ENCODE measurements at places on chromosomes 12 and 14.

DNA sequence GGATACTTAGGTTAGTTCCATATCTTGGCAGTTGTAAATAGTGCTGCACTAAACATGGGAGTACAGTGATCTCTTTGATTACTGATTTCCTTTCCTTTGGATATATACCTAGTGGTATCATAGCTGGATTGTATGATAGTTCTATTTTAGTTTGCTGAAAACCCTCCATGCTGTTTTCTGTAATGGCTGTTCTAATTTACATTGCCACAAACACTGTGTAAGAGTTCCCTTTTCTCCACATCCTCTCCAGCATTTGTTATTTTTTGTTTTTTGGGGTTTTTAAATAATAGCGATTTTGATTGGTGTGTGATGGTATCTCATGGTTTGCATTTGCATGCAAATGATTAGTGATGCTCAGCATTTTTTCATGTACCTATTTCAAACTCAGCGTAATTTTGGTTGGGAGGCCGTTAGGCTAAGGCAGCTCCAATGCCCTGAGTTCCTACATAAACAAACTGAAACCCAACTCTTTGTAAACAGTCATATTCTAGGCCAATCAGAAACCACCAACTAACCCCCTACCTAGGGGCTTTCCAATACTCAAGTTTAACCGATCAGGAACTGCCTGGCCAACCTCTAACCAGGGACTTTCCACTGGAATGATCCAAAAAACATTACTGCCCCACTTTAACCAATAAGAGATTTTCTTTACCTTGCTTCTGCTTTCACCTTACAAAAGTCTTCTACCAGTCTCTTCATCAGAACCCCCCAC, 171.6 kb downstream of the FBXL14 start:
- no peak for DNase-seq

DNA sequence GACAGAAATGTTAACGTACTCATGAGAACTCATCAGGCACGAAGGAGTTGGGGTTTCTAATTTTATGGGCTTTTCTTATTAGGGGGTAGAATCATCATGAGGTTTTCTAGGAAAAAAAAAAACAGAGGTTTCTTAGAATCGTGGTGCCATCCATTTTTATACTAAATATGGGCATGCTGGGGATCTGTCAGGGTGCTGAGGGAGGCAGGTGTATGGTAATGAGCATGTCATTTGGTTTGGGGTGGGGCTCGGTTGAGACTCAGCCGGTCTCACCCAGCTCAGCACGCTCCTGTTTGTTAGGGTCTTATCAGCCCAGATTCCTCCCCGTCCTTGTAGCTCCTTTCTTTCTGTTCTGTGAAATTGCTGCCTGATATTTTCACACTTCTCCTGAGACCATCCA, 98.2 kb downstream of the DICER1 start:
- no peak for DNase-seq

DNA sequence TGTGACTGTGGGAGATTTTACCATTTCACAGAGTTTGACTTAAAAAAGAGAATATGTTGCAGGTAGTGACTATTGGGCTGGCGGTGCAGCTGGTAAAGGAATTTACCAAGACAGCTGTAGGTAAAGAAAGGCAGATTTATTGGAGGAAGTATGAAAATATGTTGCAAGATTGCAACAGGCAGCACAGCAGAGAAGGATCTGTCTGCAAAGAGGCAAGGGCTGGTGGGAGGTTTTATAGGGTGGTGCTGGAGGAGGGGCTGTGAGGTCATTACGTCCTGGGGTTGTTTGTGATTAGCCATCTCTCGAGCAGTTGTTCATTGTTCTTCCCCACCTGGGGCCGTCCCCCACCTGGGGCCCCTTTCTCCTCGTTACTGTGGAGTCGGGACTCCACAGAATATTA, 62.1 kb downstream of the ACACB start:
- DNase-seq, result no peak

GRCh38 chr12:116263844-116264243, 13.6 kb downstream of the MED13L start:
- no peak for DNase-seq

DNA sequence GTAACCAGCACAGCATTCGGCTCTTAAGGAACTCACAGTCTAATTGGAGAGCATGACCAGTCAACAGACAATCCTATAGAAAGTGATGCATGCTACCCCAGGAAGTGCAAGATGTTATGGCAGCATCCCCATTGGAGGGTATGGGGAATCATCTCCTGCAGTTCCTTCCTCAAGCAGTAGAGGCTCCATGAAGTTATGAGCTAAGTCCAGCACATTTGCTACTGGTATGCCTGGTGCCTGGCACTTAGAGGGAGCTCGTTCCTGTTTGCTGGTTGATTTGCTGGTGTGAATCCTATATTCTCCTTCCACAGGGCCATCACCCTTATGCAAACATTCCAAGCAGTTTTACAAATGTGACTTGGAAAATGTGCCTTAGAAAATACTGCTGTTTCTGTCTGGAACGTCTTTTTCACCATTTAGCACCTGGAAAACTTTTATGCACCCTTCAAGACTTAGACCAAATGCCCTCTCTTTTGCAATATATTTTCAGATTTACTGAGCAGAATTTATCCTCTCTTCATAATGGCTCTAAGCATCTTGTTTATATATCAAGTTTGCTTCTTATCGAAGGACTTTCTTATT, 136.1 kb upstream of the WSCD2 start:
- DNase-seq, result no peak

DNA sequence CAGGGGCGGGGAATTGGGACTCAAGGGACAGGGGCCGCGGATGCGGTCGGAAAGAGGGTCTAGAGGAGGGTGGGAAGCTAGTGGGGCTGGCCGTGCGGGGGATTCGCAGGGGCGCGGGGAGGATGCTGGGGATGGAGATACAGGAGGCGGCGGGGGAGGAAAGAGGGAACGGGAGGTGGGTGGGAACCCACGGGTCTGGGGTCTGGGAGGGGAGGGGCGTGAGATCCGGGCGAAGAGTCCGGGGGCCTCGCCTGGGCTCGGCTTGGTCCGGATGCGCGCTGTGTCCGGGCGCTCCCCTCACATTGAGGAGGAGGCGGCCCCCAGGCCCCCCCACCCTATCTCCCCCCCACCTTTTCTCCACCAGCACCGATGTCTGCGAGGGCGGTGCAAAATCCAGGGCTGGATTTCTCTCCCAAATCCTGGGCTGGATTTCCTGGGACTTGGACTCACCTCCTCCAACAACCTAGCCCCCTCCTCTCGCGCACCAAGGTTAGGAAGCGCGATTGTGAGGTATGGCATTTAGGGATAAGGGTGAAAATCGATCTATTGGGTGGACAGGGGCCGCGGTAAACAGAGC, at the start of gene AGAP2:
Gene AGAP2 (minus strand): TSS at position 82 of the 577 bp plus-strand sequence. CDS start 496 bp downstream, outside the sequence.
- DNase-seq, result no peak

DNA sequence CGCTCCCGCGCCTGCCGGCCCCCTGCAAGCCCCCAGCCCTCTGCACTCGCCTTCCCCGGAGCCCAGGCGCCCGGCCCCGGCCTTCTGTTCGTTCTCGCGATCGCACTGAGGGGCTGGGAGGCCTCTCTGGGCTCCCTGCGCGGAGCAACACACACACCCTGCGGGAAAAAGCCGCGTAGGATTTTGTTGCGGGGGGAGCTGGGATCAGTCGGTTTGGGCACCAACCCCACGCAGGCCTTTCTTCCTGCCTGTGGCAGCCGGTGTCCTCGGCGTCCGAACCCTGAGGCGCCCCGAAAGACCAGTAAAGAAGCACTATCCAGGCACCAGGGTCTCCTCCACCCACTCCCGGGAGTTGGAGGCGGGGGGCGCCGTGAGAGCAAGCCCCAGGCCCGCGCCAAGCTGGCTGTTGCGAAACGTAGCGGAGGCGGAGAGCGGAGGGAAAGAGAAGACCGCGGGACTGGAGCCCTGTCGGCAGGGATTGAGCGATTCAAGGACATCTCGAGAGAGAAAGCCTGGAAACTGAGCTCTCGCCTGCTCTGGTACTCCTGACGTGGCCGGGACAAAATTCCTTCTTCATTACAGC, 1.9 kb upstream of the HOXC5 start:
- DNase-seq, result no peak

GRCh38 chr12:806200-806791, 53.9 kb downstream of the WNK1 start:
- DNase-seq, result no peak

DNA sequence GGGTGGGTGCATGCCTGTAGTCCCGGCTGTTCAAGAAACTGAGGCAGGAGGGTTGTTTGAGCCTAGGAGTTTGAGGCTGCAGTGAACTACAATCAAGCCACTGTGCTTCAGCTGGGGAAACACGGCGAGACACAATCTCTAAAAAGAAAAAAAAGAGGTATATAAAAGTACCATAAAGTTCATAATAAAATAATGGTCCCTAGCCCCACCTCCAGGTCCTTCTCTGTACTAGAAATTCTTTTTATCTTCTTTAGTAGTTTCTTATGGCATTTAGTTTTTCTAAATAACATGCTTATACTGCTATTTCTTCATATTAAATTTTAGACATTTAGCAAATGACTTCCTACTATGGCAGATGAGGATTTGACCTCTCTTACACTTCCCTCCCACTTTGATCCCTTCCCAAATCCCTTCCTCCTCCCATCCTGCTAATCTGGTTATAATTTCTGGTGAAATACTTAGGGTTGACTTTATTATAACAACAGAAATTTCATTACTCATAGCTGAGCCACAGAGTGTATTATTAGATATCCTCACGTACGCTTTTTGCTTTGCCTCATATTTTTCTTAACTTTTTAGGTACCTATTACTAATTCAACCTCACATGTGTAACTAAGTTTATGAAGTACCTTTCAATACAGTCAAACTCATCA, 94.7 kb downstream of the SLC41A2 start:
- no peak for DNase-seq

DNA sequence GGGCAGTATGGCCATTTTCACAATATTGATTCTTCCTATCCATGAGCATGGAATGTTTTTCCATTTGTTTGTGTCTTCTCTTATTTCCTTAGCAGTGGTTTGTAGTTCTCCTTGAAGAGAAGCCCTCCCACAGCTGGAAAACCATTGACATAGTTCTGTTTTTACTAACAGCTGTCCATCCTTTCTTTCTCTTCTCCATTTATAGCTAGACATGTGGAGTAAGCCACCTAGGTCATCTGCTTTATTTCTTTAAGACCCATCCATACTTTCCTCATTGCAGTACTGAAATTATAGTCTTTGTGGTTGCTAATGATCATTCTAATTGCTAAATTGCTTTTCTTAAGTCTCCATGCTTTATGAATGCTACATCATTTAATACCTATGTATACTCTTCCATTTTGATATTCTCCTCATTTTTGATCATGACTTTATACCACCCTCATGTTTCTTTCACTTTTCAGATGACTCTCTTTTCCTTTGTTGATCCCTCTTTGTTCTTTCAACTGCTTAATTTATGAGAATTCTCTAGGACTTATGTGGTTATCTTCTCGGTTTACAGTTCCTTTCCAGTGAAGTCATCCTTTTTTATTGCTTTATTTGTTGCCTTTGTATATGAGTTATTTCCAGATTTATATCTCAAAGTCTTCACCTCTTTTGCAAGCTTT, 114.2 kb downstream of the PCNX1 start:
- no peak for DNase-seq

- DNase-seq, result no peak
Measured at GRCh38 chr12:132530447-132530846, 40.5 kb downstream of the FBRSL1 start.

DNA sequence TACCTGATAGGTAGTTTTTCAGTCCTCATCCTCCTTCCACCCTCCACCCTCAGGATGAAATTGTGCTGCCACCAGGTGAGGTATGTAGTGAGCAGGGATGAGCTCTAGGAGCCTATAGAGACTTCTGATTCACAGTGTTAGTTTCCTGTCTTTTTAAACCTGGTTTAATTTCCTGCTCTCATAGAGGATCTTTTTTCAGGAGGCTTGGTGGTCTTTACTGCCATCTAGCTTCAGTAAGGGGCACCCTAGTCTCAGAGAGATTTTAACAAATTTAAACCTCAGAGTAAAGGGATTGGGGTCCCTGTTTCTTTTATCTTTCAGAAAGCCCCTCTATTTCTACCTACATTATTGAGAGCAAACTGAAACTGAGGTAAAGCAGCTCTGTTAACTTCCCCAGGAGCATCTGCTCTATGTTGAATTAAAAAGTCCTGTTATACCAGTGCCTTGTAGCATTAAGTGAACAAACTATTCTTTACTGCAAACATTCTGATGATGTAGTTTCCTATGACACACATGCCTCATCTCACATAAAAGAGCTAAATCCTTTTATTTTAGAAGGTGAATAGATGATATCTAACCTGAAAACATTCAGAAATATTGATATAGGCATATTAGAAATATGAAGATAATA, 172.2 kb upstream of the DDHD1 start:
- DNase-seq, result no peak

DNA sequence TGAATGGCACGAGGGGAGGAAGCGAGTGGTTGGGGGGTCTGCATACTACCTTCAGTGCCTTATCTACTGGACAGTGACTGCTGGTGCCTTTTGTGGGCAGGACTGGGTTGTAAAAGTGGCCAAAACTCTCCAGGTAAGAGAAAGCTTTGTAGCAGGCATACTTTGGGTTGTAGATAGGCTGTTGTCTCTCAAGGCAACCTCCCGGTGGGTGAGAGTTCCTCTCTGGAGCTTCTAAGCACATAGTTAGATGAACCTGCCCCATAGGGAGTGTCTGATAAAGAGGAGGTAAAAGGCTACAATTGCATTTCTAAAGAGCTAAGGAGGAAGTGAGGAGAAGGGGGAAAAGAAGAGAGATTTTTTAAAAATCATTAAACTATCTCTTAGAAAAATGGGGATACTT, 4.2 kb upstream of the DAD1 start:
- no peak for DNase-seq

DNA sequence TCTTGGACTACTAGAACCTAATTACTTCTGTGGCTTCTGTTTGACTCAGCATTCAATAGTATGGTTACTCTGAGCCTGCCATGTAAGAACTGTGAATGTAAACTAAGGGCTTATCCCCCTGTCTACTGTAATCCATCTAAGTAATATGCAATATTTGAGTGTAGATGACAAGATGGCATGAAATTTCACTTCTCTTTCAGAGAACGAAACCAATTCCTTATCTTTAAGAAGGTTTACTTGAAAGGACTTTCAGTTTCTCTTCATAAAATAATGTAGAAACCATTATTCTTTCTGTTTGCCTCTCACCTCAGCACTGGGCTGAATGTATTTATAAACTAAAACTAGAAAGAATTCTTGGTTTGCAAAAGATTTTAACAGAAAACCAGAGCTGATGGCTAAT, 60.4 kb upstream of the ARID2 start:
- no peak for DNase-seq

DNA sequence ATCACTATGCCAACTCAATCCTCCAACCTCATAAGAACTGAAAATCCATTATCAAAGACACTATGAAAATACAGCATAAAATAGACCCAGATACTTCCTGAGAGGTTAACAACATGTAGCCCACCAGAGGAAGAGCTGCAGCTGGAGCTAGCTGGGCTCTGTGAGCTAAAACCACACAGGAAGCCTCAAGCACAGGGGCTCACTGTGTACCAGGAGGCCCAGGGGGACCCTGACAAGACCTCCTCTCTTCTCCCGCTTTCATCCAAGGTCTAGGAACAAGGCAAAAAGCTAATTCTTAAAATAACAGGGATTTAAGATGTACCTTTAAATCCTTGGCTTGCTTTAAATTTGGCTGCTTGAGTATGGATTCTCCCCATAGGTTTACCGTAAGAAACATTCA, 53.6 kb downstream of the EIF2S3B start:
- DNase-seq, result no peak

Measured in amniotic stem cell (primary cell).